ENCODE measurements at places on chromosomes 2 and 18. TPM values are rescaled to one million over a fixed set of nuclear protein-coding genes. Genes with fewer than 3 reads are reported as not detected.
A peak's percentile ranks its signal among the peaks of the same experiment; 100 is the strongest.

NTSR2 gene
- polyA plus RNA-seq, result not detected

RTP5 gene
- polyA plus RNA-seq, result not detected

DNA sequence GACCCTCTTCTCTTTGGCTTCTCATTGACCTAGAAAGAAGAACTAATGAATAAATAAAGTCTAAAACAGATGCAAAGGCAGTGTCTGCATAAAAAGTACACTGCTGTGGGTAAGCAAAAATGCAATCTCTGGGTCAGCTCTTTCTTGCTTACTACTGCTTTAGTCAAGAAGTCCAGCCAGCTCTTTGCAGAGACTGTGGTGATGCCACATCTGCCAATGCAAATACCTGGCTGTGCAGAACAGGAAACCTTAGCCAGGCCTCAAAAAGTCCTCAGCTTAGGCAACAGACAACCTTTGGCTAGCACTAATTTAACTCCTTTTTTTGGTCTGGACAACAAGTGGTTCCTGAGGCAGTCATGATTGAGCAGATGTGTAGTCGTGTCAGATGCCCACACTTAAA lies 73.6 kb upstream of the RND3 start:
- DNase-seq, result no peak

- DNase-seq, result no peak
Observed at GRCh38 chr2:18182861-18183260, 304.4 kb downstream of the KCNS3 start.

DNA sequence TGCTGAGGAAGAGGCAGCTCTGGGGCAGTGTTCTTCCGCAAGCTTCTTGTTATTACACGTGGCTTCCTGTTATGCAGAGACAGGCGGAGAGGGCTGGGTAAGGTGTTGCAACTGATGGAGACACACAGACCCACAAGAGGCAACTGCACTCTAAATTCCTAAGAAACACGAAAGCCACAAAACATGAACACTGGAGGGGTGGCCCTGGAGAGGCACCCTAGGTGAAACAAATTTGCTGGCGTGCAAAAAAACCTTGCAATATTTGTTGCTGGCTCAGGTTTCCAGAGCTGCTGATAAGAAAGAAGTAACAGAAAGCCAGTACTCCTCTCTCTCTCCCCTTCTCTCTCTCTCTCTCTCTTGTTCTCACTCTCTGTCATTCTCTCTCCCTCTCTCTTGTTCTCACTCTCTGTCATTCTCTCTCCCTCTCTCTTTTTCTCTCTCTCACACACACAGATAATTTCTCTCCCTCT lies 31.8 kb downstream of the ARHGAP25 start:
- DNase-seq, result no peak

DNA sequence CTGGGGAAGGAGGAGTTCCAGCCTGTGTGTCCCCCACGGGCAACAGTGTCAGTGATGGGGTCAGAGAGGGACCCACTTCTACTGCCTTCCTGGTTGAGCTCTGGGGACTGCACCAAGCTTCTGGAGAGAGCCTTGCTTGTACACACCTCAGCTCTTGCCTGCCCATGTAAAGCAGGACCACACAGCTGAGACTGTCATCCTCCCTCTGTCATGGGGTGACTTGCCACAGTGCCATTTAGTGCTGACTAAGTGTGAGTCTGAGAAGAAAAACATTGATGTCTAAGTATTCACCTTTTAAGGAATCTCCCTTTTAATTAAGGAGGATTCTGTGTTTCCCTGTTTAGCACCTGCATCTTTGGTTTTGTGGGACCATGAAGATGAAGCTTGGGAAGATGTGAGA lies 159.1 kb downstream of the FHOD3 start:
- no peak for DNase-seq

GRCh38 chr2:176280867-176281658 lies 11.8 kb downstream of the MTX2 start:
- no peak for DNase-seq

DNA sequence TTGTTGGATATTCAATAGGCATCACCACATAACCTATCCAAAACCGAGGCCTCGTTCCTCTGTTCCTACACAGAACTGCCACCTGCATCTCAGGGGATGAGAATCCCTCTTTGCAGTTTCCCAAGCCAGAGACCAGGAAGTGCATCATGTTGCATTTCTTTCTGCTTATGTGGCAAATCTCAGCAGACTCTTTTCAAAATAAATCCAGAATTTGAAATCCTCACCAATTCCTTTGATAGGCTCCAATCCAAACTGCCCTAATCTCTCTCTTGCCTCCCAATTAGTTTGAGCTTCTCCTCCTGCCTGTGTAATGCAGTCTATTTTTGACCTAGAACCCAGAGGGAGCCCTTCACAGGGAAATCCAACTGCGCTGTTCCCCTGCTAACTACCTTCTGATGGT lies 215.5 kb downstream of the RNF144A start:
- DNase-seq, result no peak

DNA sequence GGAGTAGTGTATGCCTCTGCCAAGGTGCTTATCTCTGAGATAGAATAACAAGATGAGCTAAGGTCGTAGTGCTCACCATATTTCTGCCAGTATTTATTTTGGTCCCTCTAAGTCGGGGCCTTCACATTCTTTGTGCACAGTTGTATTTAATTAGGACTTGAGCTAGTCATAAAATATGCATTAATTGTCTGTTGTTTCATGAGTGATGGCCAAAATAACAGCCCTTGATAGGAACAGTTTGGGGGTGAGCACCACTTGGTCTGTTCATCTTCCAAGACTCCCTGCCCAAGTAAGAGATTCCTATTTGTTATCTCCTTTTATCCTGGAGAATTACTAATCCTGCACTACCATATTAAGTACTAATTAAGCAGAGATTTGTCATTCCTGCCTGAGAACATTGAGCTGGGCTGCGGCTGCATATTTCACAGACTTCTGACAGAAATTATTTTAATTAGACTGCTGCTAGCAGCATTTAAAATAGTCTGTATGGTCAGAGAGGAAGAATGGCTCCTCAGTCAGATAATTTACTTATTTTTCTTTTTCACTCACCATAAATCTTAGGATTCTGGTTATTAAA lies 435.1 kb downstream of the MTX2 start:
- peak; percentile 51 for DNase-seq

IL1B gene
- 1.2 TPM for polyA plus RNA-seq

PSMA8 gene
- polyA plus RNA-seq, result not detected

ANKRD62 gene
- polyA plus RNA-seq, result 0.10 TPM

ACVR1C gene
- polyA plus RNA-seq, result 0.22 TPM

KCMF1 gene
- polyA plus RNA-seq, result 60.0 TPM

L3MBTL4 gene
- 5.2 TPM for polyA plus RNA-seq

- DNase-seq, result no peak
Observed at GRCh38 chr18:36812678-36813077, 16.1 kb downstream of the TPGS2 start.

POTEJ gene
- polyA plus RNA-seq, result 0.10 TPM
